ENCODE measurements at places on chromosomes 16 and 17.

- DNase-seq = peak; percentile 90
Observed at GRCh38 chr16:79008036-79008868, 592.3 kb downstream of the MAF start.

DNA sequence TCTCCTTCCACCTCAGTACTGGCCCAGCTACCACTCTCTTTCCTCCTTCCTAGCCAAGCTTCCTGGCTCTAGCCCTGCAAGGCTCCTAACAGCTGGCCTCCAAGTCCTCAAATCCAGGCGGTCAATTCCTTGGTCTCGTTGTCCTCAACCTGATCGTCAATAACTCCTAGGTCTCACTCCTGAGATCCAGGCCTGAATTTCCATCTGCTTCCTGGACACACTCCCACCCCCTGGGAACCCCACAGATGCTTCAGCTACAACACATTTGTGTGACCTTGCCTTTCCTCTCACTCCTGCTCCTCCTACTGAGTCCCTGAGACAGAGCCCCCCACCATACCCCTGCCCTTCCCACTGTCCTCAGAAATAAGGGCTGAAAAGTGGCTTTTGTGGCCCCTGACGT lies 2.3 kb downstream of the ENKD1 start:
- no peak for DNase-seq

DNA sequence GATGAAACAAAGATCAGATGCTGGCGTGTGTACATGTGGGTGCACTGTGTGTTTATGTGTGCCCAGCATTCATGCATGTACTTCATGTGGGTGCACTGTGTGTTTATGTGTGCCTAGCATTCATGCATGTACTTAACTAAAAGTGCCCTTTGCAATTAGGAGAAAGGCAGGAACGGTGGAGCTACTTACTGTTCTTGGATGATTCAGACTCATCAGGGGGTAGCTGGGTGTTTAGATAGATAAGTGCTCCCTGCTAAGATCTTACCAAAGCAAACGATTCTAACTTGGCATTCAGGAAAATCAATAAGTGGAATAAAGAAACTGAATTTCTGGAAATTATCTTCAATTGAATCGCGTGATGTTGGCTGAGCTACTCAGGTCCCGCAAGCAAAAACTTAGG lies 8.6 kb upstream of the MYH2 start:
- DNase-seq = no peak

DNA sequence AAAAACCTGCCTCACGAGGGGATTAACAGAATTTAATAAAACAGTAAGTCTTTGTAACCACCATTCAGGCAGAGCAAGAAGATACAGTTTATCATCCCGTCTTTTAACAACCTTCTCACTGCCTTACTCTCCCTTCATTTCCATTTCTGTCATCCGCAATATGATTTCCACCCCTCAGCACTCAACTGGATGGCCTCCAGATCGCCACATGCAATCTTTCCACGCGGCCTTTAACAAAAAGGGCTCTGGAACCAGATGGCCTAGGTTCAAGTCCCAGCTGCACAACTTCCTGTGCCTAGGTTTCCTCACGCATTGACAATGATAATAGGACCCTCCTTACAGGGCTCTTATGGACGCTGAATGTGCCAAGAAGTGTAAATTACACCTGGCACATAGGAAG lies 103.6 kb downstream of the GAS7 start:
- no peak for DNase-seq

GRCh38 chr16:70750893-70751467 lies 50.0 kb downstream of the VAC14 start:
- no peak for DNase-seq

GRCh38 chr16:55526441-55526840 lies 17.6 kb downstream of the LPCAT2 start:
- no peak for DNase-seq

DNA sequence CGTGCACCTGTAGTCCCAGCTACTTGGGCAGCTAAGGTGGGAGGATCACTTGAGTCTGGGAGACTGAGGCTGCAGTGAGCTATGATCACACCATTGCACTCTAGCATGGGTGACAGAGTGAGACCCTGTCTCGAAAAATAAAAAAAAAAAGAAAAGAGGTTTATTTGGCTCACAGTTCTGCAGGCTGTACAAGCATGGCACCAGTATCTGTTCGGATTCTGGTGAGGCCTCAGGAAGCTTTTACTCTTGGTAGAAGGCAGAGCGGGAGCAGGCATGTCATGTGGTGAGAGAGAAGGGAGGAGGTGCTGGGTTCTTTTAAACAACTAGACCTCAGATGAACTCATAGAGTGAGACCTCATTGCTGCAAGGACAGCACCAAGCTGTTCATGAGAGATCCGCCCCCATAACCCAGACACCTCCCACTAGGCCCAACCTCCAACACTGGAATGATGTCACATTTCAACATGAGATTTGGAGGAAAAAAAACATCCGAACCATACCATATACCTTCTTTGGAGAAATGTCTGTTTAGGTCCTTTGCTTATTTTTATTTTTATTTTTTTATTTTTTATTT lies 10.3 kb upstream of the RMI2 start:
- no peak for DNase-seq

- DNase-seq = no peak
Observed at GRCh38 chr17:30472238-30472890, 4.8 kb upstream of the GOSR1 start.

DNA sequence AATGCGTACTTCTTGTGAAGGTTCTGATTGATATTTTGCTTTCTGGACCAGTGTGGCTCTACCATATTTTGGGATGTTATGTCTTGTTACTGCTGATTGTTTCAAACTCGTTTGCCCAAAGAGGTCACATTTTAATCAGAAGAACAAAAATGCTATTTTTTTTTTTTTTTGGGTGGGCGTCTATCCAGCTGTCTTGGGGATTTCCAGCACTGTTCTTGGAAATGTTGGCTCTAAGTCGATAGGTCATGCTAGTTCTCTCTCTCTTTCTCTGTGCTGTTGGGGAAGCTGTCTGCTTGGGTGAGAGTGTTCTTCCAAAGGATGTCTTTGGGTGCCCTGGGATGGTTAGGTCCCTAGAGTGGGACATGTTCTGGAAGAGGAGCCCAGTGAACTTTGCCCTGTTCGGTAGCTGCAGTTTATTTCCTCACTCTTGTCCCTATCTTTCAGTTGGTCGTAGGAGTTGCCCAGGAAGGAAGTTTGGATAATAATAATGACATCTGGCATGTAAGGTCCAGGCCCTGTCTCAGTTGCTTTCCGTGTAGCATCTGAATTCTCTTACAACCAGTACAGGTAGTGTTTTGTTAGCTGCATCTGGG lies 2.9 kb downstream of the IRF8 start:
- DNase-seq = no peak

- DNase-seq = no peak
Observed at GRCh38 chr17:77611791-77612502, 346.6 kb upstream of the TNRC6C start.

DNA sequence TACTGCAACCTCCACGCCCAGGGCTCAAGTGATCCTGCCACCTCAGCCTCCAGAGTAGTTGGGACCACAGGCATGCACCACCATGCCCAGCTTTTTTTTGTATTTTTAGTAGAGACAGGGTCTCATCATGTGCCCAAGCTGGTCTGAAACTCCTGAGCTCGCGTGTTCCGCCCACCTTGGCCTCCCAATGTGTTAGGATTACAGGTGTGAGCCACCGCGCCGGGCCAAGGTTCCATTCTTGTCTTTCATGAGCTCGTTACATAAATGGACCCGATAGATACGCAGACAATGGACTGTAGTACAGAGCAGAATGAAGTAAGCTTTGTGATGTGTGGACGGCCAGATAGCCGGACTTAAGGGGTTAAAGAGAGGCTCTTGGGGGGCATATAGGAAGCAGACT lies 19.3 kb downstream of the UBN1 start:
- no peak for DNase-seq

DNA sequence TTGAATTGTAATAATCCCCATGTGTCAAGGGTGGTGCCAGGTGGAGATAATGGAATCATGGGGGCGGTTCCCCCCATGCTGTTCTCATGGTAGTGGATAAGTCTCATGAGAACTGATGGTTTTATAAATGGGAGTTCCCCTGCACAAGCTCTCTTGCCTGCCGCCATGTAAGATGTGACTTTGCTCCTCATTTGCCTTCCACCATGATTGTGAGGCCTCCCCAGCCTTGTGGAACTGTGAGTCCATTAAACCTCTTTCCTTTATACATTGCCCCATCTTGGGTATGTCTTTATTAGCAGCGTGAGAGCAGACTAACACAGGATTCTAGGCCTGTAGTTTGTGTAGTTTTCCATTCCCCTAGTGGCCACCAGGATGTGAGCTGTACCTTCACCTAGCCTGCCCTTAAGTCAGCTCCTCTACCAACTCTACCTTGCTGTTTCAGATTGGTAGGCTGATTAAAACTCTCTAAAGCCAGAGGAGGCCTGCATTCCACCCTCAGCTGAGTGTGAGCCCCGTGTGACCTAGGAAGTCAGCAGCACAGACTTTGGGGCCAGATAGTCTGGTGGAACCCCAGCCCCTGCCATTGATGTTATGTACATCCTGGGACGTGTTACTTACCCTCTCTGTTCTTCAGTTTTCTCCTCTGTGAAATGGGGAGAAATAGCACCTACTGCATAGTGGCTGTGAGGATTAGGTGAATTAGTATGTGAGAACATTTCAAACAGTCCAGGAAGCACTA lies 252.4 kb upstream of the CACNG5 start:
- DNase-seq = no peak

DNA sequence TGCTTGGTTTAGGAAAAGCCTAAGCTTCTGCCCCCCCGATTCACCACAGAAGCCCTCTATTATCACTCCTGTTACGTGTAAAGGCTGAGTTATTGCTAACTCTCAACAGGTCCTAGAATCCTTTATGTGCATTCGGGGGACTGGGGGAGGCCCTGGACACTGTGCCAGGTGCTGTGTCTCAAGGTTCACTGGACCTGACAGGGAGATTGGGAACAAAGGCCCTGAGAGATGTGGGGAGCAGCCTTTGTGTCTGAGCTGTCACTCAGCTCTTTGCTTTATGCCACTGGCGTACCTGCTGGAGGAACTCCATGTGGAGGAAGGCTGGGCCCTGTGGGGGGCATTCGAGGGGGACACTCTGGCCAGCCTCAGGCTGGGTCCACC lies 65.9 kb downstream of the METRNL start:
- DNase-seq = no peak

DNA sequence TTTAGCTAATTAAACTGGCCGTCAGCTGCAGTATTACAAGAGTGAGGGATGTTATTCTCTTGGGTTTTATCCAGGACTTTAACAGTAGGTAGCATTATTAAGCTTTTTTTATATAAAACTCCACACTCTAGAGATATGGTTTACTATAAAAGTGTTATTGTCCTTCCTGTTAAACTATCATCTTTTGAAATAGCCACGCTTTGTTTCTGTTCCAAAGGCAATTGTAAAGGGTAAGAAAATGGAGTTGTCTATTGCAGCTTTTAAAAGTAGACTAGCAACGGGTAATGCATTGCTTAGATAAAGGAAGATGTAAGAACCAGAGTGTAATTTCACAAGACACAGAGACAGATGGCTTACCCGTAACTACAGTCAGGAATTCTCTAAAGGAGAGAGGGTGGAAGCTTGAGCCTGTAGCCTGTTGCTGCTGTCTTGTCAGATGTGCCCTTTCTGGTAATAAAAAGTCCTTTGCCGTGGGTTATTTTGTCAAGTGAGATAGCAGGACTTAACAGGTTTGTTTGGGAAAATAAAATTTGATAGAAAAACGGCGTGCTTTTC lies 56.4 kb downstream of the WWOX start:
- no peak for DNase-seq

GRCh38 chr16:87506423-87507350 lies 13.9 kb upstream of the ZCCHC14 start:
- no peak for DNase-seq

DNA sequence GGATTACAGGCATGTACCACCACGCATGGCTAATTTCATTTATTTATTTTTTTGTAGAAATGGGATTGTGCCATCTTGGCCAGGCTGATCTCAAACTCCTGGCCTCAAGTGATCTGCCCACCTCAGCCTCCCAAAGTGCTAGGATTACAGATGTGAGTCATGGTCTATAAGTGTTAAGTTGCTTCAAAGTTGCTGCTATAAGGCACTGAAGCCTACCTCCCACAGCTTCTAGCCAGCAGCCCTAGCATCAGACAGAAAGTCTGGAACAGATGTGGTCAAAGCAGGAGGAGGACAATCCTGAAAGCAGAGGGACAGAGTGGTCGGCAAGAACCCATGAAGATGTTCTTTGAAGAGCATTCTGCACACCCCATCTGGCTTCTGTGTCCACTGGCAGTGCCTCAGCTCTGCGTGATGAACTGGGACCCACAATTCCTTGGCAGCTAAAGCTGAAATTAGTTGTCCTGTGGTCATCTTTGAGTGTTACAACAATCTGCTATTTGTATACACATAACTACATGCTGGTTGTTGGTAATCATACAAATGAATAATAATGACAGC lies 11.2 kb downstream of the MAP3K14 start:
- DNase-seq = no peak

GRCh38 chr16:37511-37910 lies 15.9 kb downstream of the POLR3K start:
- DNase-seq = no peak

- DNase-seq = no peak
Observed at GRCh38 chr17:47803751-47804150, 17.8 kb downstream of the OSBPL7 start.

DNA sequence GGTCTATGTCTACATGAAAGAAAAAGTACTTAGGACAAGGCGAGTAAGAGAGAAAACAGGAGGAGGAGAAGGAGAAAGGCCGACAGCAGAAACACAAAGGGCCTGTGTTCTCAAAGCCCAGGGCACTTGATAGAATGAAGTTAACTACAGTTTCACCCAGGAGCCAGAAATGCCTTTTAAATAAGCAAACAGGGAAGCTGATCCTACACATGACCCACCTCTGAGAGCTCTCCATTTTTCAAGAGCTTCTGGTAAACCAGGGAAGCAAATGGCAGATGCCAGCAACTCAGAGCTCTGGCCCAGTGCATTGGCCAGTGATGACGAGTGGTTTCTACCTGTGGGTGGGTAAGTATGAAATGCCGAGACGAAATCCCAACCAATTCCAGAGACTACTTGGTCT lies 163.4 kb downstream of the ZFHX3 start:
- DNase-seq = peak; percentile 52

DNA sequence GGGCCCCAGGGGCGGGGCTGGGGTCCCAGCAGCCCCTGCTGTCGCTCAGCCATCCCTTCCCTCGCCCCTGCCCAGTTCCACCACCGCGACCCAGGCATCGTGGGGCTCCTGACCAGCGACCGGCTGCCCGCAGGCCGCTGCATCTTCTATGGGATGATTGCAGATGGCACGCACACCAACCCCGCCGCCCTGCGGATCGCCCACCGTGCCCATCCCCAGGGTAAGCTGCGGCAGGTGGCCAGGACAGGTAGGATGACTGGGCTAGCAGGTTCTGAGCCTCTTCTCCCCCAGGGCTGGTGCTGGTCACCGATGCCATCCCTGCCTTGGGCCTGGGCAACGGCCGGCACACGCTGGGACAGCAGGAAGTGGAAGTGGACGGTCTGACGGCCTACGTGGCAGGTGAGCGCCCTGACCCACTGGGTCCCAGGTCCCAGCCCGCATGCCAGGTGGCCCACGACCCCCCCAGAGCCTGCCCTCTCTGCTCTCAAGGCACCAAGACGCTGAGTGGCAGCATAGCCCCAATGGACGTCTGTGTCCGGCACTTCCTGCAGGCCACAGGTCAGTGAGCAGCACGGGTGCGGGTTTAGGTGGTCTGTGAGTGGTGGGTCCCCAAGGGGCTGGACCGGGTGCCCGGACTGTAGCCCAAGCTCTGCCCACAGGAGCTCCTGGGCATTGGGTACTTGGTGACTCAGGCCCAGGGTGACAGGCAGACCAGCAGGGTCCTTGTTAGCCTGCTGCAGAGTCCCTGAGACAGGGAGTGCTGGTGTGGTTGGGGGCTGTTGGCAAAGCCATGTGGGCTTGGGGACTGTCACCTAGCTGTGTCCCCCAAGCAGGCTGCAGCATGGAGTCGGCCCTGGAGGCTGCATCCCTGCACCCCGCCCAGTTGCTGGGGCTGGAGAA lies 2.8 kb downstream of the CEMP1 start:
- no peak for DNase-seq
